NCI-H1417 treated with DMSO at 0.1 percent for 48 hours (cell line): ENCODE measurements at places on chromosomes 3 and 15.

- no peak for DNase-seq
Observed at GRCh38 chr15:37204692-37205091, 104.3 kb upstream of the MEIS2 start.

DNA sequence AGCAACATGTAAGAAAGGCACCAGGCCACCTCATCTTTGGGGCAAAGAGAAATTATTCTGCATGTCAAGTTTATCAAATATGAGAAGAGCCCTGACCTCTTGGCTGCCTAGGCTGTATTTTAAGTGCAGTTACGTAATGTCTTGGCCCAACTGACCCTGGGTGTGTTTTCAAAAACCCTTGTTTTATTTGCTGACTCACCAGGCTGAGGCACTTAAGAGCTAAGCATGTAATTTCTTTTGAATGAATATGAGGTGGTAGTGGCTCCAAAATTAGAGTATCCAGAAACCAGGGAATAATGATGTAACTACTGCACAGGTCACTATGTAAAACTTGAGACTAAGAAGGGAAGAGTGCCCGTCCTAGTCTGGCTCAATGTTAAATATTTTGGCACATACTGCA is 24.3 kb downstream of the PGPEP1L start:
- no peak for DNase-seq

DNA sequence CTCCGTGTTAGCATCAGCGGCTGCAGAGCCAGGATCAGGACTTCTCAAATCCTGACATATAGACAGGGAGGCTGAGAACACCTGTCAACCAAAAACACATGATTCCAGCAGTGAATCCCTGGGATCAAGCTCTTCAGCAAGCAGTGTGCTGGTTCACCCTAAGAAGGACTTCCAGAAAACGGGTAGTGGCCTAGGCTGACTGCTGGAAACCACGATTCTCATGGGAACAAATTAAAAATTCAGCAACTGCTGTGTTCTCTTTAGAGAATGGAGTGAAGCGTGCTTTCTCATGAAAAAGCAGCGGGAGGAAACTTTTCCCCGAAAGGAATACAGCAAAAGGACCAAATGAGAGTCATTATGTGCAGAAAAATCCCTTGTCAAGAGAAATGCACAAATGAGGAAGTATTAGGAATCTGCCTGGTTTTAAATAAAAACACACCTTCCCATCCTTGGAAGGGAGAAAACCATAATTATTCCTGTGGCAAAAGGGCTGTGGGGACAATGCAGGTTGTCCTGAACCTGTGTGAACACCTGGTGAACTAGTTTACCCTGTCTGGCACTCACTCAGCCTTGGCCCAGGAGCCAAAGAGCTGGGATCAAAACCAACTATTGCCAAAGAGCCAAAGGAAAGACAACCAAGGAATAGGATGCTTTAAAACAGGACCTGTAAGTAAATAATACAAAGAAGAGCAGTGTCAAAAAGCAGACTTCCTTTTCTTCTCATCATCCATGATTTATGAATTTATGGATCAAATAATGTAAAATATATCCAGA is 13.4 kb downstream of the IL12A start:
- DNase-seq, result no peak

DNA sequence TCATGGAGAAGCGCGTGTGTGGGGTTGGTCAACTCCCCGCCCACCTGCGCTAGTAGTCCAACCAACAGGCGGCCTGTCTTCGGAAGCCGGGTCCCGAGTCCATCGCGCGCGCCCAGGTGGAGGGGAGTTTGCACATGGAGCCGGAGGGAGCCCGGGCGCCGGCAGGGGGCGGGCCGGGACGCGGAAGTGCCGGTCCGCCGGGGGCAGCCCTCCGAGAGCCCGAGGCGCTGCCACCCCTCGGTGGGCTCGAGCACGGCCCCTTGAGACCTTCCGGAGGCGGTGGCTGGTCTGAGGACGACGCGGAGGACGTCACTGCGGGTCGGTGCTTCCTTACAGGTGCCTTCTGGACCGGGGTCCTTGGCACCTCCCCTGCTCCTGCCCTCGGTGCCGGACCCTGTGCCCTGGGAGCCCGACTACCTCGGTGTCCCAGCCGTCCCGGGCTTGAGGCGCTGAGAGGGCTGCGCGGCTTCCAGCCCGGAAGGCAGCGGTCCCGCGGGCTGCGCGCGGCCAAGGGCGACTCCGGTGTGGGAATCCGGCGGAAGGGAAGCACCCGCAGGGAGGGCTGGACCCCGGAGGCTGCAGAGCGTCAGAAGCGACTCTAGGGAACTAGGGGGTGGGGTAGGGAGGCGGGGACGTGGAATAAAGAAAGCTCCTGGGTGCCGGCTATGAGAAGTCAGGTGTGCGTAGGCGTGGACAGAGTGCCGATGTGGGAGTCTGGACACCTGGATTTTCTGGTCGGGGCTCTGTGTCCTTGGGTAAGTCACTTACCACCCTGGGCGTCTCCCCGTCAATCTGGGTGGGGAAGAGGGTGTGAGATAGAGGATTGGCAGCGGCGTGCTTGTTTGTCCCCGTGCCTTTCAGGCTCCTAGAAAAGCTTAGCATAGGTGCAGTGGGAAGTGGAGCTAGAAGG is 212.3 kb downstream of the FGF12 start:
- peak; percentile 67 for DNase-seq

DNA sequence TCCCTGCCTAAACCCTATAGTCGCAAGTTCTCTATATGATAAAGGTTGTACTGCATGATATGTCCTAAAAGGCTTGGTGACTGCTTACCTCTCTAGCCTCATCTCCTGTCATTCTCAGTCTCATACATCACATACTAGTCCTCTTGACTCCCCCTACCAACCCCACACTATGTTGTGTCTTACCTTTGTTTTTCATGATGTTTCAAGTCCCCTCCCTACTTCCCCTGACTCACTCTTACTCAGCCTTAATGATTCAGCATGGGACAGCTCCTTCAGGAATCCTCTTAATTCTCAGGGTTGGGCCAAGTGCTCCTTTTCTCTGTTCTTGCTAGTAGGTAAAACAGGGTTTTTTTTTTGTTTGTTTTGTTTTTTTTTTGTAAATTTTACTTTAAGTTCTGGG is 49.6 kb downstream of the SLMAP start:
- DNase-seq, result no peak

GRCh38 chr3:146166415-146166821 is 5.4 kb upstream of the PLOD2 start:
- DNase-seq, result no peak

- DNase-seq, result no peak
Observed at GRCh38 chr15:62578546-62578945, 413.5 kb upstream of the C2CD4B start.

DNA sequence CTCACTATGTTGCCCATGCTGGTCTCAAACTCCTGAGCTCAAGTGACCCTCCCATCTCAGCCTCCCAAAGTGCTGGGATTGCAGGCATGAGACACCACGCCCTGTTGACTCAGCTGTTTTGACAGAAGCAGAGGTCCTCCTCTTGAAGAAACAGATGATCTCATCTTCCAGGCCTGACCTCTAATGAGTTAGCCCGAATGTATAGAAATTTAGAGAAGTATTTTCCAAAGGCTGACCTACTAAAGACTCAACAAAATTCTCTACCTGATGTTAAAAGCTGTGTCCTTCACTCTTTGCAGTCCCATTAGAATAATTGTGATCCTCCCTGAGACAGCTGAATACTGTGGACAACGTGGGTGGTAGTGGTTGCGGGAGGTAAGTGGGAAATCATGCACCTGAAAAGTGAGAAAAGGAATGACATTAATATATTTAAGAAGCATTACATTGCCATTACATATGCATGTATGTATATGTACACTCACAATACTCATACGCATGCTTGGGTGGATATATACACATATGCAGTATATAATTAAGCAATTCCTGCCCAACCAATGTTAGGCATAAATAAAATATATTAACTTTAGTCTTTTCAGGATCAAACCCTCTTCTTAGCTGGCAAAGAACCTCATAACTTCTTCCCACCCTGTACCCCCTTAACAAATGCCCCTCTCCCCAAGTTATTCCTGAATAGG is 204.6 kb upstream of the NR2F2 start:
- no peak for DNase-seq

DNA sequence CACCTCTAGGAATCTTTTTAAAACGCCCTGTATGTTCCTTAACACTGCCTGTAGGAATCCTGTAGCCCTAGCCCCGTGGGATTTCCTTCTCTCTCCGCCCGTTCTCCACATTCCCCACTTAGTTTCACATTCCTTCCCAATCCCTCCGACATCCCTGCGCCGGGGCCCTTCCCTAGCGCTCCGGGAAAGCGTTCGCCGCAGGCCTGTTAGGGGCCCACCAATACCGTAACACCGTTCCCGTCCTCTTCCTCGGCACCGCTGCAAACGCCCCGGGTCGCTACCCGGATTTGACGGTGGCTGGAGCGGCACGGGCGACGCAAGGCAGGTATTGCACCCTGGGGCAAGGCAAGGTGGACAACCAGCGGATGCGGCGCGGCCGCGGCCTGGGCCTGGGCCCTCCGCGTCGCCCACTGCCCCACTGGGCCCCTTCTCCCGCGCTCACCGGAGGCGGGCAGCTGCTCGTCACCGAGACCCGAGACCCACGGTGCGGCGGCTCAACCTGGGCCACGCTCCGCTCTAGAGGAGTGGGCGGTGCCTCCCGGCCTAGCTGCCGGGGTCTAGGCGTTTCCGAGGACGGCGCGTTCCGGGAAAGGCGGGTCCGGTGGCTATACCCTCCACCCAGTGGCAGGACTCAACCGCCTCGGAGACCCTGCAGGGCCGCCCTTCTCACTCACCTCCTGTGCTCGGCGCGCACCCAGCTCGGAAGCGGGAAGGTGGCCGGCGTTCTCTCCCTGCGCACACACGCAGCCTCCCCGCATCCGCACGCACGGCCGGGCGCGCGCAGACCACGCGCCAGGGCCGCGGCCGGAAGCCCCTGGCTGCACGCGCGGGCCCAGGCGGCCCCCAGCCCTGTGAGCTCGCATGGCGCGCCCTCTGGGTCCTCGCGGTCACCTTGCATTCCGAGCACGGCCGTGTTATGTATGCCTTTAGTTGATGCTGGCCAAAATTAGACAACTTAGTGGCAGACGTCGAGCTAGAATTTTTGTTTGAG is at the start of gene B3GALNT1:
Gene B3GALNT1, minus strand, starts transcription at position 789 of the 991 bp plus-strand sequence. CDS start 18,595 bp downstream, outside the sequence.
- DNase-seq, result no peak

GRCh38 chr3:22297436-22297835 is 546.4 kb upstream of the ZNF385D start:
- DNase-seq, result no peak
